Fibroblast of pulmonary artery (primary cell): ENCODE measurements at places on chromosomes 7 and 10.

DNA sequence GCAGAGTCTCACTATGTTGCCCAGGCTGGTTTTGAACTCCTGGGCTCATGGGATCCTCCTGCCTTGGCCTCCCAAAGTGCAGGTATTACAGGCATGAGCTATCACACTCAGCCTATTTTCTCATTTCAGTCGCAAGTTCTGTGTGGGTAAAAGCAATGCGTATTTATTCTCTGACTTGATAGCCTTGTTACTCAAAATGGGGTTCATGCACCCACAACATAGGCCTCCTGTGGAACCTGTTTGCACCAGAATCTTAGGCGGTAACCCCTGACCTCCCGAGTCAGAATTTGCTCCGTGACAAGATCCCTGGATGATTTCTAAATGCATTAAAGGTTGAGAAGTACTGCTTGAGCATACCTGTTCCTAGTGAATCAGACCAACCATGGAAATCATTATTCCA, 7.3 kb downstream of the IL2RA start:
- no peak for DNase-seq

DNA sequence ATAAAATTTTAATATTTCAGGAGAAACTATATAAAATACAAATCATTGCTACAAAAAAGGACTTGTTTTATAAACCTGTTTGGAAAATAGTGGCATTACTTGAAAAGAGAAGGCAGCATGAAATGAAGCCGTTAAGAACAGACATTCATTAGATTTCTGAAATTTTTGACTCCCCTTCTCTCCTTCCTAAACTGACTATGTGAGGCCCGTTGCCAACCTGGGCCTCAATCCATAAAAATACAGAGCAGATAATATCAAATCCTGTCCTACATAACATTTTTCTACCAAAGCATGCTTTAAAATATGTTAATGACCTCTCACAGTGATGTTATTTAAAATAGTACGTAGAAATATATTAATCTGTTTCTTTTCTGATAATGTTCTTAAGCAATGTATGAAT, 34.5 kb upstream of the ING3 start:
- DNase-seq = peak; percentile 20

GRCh38 chr10:23693501-23693901, 254.6 kb downstream of the OTUD1 start:
- no peak for DNase-seq

DNA sequence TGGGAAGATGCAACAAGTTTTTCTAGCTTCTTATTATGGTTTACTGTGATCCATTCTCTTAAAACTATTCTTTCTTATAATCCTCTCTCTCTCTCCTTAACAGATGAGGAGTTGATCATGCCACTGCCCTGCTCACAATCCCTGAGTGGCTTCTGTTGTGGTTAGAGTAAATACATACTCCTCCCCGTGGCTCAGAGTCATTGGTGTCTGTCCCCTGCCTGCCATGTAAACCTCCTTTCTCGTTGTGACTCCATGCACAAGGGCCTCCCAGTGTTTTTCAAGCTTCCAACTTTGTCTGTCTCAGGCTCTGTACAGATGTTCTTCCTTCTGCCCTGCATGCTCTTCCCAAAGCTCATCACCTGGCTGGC, 20.4 kb downstream of the CCNY start:
- DNase-seq = no peak

- DNase-seq = peak; percentile 17
Measured at GRCh38 chr10:92627845-92628480, 35.0 kb downstream of the KIF11 start.

GRCh38 chr10:114304017-114304570, 65.0 kb downstream of the VWA2 start:
- peak; percentile 87 for DNase-seq

DNA sequence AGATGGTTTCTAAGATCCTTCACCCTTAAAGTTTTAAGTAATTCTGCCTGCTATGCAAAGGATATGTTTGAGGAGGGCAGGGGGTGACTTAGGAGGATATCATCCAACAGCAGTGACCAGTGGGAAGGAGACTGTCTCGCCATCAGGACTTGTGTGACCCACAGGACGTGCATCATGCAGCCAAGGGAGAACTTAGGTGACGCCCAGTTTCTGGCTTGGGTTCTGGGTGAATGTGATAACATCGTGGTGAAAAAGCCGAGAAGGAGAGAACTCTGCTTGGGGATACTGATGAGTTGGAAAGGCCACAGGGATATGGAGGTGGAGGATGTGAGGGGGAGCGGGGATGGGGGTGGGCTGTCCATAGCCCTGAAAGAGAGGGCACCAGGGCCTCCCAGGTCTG, 3.8 kb downstream of the WIPI2 start:
- DNase-seq = no peak

GRCh38 chr7:44782460-44782859, 14.0 kb upstream of the PPIA start:
- DNase-seq = no peak

GRCh38 chr7:43584195-43584586, 1.3 kb downstream of the STK17A start:
- peak; percentile 85 for DNase-seq

- peak; percentile 1 for DNase-seq
Measured at GRCh38 chr10:76113952-76114351, 682.5 kb downstream of the LRMDA start.

- DNase-seq = peak; percentile 65
Measured at GRCh38 chr7:81244224-81244623, 325.4 kb upstream of the SEMA3C start.

DNA sequence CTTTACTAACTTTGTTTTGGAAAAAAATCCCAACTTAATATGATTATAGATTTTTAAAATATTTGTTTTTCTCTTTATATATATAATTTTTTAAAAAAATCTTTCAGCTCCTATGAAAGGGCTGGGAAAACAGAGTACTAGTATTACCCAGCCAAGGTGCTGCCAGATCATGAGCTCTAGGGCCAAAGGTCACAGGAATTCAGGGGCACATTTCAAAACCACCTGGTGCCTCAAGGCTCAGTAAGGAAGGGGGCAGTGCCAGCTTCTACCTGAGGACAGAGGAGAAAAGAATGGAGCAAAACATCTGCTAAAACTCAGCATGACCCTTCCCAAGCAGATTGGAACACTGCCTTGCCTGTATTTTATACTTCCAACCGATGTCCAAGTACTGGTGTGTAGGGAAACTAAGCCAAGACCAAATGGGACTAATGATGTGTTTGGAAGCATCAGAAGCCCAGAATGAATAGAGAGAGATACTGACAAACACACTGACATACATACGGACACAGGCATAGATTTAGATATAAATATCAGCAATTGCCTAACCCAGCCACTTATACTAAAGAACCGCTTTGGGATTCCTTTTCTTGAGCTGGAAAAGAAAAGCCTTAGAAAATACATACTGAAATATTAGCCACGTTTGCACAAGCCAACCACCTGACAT, 667.3 kb downstream of the PARD3 start:
- DNase-seq = no peak

- peak; percentile 66 for DNase-seq
Measured at GRCh38 chr10:88983206-88983605, 7.4 kb upstream of the FAS start.

DNA sequence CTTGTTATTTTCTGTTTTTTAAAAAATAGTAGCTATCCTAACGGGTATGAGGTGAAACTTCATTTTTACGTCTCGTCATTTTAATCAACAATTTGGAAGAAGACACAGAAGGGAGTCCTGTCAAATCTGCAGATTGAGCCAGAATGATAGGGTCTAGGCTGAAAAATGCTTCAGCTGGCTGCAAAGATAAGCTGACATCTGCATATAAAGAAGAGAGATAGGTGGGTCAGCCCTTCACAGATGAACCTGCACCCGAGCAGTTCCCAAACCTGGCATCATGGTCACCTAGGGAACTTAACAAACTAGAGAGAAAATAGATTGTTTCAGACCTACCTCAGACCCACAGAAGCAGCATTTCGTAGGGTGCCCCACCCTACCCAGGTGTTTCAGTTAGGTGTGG, 35.2 kb upstream of the BMPR1A start:
- DNase-seq = no peak

DNA sequence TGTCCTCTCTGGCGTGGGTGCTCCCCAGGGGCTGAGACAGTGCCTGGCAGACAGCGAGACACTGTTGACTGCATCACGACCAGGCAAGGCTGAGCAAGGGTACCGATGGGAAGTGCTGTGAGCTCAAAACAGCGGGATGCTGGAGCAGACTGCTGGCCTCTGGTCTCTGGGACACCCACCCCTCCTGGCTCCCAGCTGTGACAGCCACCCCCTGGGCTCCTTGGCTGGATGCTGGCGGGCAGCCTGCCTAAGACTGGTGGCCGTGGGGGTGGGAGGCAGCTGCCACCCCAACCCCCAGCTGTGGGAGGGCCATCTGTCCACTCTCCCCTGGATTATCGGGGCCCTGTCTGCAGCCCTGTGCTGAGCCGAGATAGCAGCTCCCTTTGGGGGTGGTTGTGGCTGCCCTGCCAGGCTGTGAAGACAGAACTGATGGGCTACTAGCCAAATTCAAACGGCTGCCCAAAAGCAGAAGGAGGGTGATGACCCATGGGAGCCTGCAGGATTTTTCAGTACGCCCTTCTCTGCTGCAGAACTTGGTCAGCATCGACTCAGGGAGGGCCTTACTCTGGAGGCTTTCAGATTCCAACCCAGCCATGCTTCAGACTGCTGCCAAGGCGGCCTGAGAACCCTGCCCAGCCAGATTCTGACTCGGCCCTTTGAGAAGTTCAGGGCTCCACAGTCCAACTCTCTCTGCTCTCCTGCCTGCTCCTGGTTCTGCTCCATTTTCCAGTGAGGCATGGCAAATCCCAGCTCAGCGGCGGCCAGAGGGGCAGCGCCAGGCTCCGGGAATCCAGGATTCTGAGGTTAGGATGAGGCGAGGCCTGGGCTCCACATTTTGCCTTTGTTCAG, 125.3 kb downstream of the NEURL1 start:
- DNase-seq = peak; percentile 70

DNA sequence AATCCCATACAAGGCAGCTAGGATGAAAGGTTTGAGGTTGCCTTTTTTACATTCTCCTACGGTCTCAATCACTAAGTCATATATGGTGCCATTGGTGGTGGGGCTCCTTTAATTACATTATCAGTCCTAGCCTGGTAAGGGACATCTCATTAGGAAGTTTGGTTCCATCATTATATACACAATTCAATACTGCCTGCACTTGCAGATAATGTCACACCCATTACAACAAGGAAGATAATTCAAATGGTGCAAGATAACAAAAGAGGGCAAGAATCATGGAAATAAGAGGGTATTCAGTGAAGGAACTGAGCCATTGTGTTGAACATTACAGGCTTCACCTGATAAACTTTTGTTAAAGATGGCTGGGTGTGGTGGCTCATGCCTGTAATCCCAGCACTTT, 1.7 kb upstream of the TMEM248 start:
- no peak for DNase-seq

DNA sequence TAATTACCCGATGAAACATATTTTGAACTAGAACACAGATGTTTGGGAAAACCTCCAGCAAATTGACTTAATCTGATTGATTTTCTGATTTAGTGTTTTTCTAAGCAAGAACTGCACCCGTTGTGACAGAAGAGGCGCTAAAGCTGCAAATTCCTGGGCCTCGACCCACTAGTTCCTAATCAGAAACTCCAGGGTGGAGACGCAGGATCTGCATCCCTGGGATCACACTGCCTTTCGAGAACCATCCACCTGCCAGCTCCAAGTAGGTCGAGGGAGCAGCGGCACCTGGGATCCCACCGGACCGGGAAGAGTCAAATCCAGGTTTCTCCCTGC, 136.8 kb upstream of the CDCA7L start:
- peak; percentile 7 for DNase-seq

GRCh38 chr7:23469150-23469960, 936 bp downstream of the IGF2BP3 start:
- DNase-seq = no peak

GRCh38 chr7:24716480-24717246, 40.6 kb downstream of the GSDME start:
- no peak for DNase-seq

- DNase-seq = peak; percentile 75
Measured at GRCh38 chr7:132352800-132353199, 223.5 kb downstream of the PLXNA4 start.

DNA sequence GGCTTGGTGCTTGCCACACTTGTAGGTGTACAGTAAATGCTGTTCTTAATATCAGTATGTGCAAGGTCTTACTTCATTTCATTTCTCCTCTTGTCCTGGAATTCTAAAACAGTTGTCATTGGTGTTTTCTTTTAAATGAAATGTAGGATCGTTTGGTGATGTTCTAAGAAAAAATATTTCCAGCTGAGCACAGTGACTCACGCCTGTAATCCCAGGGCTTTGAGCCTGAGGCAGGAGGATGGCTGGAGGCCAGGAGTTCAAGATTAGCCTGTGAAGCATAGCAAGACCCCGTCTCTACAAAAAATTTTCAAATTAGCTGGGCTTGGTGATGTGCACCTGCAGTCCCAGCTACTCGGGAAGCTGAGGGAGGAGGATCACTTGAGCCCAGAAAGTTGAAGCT, 32.6 kb upstream of the ELN start:
- DNase-seq = peak; percentile 62

DNA sequence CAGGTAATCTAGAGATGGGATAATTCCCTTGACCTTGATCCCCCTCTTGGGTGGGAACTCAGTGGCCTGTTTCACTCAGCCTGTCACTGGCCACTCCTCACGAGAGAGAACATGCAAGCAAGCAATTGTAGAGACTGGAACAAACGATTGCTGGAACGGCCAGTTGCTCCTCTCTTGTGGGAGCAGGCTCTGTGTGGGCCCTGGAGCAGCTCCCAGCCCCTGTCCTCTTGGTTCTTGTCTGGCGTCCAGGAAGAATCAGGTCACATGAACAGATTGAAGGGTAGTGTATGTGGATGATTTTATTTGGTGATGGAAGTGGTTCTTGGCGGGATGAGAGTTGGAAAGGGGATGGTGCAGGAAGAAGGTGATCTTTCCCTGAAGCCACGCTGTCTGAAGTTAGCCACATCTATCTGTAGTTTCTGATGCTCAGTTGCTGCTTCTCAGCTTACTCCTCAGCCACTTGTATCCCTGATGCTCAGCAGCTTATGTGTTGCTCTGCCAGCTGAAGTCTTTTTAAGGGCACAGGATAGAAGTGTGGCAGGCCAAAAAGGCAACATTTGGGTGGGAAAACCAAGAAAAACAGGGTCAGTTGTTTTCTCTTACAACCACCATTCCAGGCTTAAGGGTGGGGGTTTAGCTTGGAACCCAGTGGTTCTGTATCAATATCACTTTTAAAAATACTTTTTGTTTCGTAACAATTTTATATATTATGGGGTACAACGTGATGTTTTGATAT, 15.9 kb downstream of the RNF133 start:
- DNase-seq = no peak

DNA sequence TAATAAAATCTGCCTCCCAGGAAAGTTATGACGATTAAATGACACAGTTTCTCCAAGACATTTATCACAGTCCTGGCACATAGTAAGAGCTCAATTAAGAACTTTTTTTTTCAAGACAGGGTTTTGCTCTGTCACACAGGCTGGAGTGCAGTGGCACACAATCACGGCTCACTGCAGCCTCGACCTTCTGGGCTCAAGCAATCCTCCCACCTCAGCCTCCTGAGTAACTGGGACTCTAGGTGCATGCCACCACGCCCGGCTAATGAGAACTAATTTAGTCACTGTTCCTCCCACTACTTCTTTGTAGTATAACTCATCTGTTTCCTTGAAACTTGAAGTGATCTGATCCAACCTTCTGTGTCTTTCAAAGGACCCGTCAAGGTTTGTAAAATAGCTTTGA, 42.2 kb upstream of the MXI1 start:
- no peak for DNase-seq
